ENCODE measurements at places on chromosomes 12 and 14. TPM values are rescaled to one million over a fixed set of nuclear protein-coding genes. Genes with fewer than 3 reads are reported as not detected.
A peak's percentile ranks its signal among the peaks of the same experiment; 100 is the strongest.

GRCh38 chr14:58765418-58765831 lies 127.7 kb downstream of the DACT1 start:
- peak; percentile 53 for DNase-seq

GRCh38 chr14:71952381-71953363 lies 20.4 kb downstream of the RGS6 start:
- DNase-seq, result no peak

DNA sequence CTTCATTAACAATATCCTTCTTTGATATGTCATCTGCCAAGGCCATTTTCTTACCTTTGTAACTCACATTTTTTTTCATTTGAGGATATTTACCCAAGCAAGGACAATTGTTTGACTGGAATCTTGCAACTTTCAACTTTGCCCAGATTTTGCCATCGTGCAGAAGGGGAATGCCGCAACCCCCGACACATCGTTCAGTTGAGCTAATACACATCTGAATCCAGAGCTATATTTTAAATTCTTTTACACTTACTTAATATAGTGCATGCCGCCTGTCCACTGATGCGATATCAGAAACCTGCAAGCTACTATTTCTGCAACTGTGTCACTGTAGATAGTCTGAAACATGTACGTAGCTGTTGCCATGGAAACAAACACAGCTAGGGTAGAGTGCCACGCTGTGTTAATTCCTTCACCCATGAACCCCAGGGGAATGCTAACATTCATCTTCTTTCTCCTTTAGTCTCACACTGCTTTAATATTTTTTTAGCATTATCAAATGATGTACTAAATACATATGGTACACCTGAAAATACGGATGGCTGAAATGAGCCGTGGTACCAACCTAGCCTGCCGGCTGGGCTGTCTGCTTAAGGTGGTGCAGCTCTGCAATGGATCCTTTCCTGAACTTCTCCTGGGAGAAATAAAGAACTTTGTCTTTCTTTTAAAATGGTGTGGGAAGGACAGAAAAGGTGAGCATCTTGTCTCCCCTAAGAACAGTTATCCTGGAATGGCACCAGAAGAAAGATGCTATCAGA lies 77.0 kb upstream of the FOXN3 start:
- peak; percentile 67 for DNase-seq

DNA sequence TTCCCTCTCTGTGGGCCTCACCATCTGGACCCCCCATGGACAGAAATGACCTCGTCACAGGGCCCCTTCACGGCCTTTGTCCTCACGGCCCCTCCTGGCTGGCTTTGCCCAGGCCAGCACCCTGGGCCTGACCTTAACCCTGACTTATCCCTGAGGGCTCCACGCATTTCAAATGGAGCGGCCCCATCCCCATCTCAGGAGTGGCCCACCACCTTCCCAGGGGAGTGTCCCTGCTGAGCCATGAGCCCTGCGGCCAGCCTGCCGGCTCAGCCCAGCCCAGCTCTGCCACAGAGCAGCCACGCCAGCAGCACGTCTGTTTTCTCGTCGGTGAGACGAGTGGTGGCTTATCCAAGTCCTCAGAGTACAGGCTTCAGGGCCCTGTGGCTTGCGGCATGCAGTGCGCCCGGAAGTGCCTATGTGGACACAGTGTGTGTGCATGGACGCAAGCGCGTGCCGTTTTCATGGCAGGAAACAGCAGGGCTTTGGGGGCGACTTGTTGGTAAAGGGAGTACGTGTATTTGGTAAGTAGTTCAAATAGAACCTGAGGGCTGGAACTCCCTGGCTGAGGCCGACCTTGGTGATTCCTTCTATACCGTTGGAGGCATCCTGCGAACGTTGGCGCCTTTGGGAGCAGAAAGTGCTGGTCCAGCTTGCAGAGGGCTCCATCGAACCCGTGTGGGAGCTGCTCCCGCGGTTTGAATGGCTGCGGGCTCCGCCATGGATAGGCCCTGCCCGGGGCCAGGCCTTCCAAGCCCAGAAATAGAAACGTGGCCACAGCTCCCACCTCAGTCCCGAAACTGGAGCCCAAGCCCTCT lies 52.1 kb downstream of the LRCOL1 start:
- no peak for DNase-seq

DNA sequence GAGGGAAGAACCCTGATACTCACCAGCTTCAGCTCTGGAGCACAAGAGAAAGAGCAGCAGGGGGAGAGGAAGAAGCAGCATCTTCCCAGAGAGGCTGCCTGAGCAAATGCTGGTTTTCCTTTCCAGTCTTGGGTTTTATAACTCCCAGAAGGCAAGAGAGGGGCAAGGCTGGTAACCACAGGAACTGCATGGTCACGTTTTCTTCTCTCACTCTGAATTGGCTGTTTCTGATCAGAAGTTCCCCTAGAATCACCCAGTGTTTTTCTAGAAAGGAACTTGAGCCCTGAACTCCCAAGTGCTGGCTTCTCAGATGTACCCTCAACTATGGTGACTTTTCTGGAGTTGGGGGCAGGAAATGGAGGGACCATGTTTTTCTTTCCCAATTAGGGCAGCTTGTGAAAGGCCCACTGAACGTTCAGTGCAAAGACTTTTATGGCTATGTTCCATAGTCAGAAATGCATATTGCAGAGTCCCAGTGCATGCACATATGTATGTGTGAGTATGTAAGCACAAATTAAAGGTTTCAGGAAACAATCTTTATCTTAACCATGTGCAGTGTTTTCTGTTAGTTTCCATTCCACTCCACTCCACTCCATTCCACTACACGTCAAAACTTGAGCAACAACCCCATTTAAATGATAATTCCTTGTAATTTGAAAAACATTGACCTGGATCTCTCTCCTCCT lies at the start of gene CMA1:
Gene CMA1, minus strand, starts transcription at position 111 of the 686 bp plus-strand sequence. Its CDS starts 30 bp downstream, at position 81.
- no peak for DNase-seq

- DNase-seq, result no peak
Measured at GRCh38 chr14:65042296-65042695, 55.6 kb downstream of the FNTB start.

DNA sequence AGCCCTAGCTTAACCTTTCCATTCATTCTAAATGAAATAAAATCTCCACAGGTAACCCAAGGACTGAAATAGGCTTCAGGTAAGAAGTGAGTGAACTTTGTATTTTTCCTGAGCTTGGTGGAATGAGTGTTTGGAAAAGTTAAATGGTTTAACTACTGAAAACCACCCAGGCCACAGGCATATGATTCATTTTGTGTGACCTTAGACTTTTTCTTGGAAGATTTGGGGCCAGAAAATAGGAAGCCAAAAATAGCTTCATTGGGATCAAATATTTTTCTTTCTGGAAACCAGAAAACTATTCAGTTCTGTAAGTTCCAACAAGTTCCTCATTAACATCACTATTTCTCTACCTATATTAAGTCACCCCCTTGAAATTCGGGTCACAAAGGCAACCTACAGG lies 212.6 kb downstream of the PCNX1 start:
- no peak for DNase-seq

DNA sequence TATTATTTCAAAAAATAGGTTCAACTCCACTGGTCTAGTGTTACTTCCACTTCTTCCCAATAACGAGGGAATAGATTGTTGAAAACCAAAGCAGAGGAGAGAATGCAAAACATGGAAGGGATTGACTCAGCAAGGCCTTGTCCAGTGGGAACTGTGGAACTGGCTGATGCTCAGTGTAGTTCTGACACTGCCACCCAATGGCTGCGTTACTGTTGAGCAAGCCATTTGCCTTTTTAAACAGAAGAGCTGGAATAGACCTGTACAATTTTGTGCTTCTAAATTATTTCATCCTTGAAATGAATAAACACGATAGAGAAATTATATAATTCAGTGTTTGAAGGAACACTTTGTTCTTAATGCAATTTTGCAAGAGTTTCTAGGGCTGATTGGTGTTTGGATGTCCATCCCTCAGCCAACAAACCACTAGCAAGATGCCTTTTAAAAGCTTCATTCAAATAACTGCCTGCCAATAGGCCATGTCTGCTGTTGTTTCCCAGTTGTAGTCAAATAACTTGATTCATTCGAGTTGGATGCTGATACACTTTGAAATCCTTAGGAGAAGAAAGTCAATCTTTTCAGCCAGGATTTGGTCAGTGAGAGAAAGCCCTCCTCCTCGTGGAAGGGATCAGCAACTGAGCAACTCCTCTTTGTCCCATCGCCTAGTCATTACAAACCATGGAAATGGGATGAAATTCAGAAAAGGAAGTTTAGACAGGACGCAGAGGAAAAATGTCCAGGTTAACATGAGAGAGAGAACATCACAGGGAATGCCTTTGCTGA lies 7.3 kb upstream of the MGP start:
- DNase-seq, result no peak

The GDF3 gene
- polyA plus RNA-seq, result 0.48 TPM

The C14orf132 gene
- 30.2 TPM for polyA plus RNA-seq

Measured in left kidney (tissue), 8 donors.